HEK293T (cell line): ENCODE measurements at places on chromosomes 11 and 22.

DNA sequence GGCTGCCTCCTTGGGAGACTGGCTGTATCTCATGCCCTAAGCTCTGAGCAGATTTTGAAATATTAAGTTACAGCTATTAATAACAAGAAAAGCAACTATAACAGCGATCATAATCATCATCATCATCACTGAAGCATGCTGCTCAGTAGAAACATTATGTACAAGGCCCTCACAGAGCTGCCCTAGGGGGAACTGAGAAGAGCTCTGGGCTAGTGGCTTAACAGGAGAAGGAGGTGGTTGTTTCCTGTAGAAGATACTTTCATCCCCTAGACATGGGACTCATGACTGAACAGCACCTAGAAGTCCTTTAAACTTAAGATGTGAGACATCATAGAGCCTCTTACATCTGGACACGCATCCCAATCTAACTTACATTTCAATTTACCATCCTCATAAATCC is 332.8 kb upstream of the PLET1 start:
- no peak for DNase-seq

DNA sequence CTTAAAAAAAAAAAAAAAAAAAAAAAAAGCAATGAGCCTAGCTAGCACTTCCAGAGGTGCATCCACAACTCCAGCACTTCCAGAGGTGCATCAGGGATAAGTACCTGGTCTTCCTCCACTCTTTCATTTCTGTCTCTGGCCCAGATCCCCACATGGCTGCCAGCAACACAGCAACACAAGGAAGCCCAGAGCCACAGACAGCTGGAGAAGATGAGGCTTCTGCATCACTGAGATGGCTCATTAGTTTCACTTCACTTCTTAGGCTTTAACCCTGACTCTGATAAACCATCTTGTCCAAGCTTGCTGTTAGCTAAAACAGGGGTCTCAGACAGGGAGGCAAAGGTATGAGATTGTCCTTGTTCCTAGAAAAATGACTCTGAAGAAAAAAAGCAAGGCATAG is 35.6 kb downstream of the PC start:
- DNase-seq, result no peak

GRCh38 chr11:85746670-85747069 is 60.7 kb upstream of the CCDC89 start:
- DNase-seq, result no peak

DNA sequence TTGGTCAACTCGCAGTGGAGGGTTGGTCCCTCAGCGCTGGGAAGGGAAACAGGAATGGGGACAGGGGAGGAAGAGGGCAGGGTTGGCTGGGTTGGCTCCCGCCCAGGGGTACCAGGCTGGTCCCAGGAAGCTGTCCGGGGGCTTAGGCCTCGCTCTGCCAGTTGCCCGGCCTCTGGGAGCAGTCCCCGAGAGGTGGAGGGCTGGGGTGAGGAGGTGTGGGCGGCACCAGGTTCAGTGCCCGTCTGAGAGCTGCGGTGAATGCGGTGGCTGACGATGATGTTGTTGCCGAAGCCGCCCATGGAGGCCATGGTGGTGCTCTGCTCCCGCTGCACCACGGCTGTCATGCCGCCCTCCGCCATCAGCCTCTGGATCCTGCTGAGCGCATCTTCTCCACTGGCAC is 6.0 kb upstream of the CHRM4 start:
- no peak for DNase-seq

DNA sequence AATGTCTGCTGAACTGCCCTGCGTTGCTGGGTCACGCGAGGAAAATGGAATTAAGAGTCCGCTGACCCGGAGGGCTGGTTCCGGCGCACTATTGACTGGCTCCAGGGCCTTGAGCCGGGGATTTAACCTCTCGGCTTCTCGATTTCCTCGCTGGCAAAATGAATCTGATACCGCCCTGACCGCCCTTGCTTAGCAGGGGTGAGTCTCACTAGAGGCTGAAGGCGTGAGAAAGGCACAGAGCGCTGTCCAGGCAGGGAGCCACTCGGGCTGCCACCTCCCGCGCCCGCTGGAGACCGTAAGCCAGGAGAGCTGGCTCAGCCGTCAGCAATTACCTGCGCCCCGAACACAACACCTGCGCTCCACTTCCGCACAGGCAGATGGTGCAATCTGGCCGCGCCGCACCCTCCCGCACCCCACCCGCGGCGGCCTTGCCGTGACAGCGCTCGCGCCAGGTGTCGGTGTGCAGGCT is 65.6 kb downstream of the BUD13 start:
- no peak for DNase-seq

- DNase-seq, result peak; percentile 52
Measured at GRCh38 chr11:12724301-12725054, 50.3 kb downstream of the TEAD1 start.

DNA sequence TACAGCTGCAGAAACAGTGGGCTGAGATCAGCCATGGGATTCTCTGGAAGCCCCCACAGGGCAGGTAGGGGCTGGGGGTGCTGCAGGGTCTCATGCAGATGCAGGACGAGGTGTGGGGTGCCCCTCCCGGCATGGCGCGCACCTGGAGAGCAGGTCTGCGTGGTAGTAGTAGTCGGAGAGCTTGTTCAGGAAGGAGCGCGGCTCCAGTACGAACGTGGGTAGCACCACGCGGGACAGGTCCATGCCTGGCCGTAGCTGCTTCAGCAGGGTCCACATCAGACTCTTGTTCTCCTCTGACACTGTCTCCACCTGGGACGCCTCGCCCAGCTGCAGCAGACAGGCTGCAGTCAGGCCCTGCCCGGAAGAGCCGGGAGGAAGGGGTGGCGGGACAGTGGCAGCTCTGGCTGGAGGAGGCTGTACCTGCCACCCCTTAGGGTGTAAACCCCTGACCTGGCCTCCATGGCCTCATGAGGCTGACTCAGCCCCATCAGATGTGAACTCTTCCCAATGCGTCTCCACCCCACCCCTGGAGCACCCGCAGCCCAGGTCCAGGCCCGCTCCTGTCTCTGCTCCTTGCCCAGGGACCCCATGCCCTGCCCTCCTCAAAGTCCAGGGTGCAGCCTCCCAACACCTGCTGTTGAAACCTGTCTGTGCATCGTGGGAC is 47.0 kb upstream of the CARS1 start:
- DNase-seq, result no peak

GRCh38 chr22:25908212-25908611 is 166.2 kb downstream of the MYO18B start:
- DNase-seq, result no peak

DNA sequence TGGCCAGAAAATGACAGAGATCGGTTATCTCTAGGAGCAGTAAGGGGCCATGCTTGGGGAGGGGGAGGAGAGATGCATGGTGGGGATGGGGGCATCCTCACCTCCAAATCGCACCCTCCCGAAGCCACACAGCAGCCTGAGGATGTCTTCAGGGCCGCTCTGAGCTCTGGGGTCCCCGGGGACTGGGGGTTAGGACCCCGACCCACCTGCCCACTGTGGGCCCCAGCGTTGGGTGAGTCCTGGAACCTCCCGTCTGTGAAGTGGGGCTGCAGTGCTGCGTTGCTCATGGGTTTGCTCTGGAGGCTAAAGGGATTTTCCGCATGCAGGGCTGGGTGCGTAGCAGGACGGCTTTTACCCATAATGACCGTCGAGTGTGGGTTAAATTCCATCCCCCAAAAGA is 1046.3 kb downstream of the BRD1 start:
- no peak for DNase-seq

GRCh38 chr11:93080146-93080759 is 110.8 kb downstream of the MTNR1B start:
- no peak for DNase-seq

DNA sequence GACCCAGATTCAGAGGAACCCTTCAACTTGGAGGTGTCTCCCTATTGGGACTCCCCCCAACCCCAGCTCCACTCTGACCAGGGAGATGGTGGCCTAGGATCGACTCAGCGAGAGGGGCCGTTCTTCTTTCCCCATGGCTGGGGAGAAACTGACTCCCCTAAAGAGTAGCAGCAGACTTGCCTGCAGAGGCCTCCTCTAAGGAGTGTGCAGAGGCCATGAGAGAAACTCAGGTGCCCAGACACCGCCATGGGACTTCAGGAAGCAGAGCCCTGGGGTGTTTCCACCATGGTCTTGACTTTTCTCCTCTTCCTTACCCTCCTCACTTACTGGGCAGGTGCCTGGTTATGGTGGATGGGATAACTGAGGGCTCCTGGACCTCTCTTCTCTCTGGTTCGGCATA is 2.6 kb upstream of the TOP3B start:
- DNase-seq, result no peak

DNA sequence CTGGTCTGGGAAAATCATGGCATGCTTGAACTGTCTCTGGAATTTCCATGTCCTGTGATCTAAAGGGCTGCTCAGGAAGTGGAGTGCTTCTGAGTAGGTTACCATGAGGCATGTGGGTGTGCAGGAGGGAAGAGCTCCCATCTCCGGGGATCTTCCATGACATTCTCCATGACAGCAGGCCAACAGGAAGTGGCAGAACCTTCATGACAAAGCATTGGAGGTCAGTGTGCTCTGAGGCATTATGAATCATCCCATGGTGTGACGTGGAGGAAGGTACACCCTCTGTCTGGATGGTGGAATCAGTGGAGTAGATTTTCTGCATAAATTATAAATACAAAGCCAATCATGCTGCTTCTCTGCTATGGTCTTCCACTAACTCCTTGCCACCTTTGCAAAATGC is 139.6 kb upstream of the E2F8 start:
- DNase-seq, result no peak

- no peak for DNase-seq
Measured at GRCh38 chr22:17672417-17672991, 33.9 kb downstream of the BCL2L13 start.

DNA sequence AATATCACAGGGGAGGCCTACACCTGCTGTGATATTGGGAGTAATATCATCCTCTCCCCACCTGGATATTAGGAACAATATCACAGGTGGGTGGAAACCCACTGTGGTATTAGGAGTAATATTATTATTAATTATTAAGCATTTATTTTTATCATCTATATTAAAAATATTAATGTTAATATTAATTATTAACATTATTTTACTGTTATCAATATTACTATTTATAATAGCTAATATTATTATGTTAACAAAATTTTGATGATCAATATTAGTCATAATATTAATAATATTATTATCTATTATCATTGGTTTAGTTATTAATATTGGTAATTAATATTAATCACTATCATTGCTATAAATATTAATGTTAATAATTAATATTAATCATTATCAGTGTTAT is 161.1 kb upstream of the API5 start:
- DNase-seq, result no peak

GRCh38 chr11:45961751-45962240 is 39.3 kb downstream of the LARGE2 start:
- DNase-seq, result no peak

DNA sequence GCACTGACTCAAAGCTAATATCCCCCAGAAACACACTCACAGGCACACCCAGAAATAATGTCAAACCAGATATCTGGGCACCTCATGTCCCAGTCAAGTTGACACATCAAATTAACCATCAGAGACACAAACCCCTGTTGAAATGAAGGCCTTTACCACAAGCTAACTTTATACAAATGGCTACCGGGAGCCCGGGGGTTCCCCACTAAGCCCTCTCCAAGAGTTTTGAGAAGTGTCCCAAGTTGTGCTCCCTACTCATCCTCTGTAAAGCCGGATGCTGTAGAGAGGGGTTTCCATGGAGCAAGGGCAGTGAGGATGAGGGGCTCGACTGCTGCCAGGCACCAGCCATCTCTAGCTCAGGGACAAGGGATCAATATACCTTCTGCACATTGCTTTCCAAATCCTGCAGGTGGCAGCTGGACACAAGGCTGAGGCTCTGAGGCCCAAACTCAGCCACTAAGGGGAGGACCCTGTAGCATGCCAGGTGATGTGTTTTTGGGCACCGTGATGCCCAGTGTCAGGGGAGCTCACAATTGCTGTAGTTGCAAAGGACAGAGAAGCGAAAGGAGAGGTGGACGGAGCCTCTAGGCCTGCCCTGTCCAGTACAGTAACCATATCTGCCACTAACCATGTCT is 145.7 kb downstream of the TTC17 start:
- peak; percentile 43 for DNase-seq

DNA sequence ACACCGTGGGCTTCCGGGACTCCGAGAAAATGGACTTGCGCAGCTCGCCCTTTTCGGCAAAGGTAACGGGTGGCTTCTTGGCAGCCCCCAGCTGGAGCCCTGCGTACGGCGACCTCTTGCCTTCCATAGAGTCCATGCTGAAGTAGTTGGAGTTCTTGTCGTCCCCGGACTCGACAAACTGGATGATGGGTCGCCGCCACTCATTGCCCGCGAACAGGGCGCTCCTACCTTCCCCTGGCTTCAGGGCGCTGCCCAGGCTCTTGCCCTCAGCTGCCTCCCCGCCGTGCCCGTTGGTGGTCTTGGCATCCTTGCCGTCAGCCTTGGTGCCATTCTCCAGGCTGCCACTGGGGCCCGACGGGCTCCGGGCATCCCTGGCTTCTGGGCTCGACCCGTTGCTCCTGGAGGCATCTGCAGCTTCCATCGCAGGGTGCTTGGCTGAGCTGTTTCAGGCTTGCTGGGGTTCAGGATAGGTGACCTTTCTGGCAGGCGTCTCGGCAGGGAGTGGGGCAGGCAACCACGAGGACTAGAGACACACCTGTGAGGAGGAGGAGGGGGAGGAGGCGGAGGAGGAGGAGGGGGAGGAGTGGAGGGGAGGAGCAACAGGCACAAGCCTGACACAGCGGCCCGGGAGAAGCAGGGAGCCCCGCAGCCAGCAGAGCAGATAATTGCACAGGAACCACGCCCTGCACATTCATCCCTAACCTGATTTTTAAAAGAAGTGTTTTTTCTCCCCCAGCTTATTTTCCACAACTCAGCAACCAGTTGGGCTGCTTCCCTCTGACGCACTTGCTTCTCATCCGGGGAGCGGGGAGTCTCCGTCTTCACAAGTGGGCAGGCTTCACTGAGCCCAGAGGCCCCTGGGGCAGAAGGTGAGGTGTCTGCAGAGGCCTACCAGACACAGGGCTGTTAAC is at the start of gene TRIM29:
TRIM29 (minus strand) TSS at position 503 of the 911 bp plus-strand sequence; CDS start at position 421, 82 bp downstream.
- no peak for DNase-seq

- DNase-seq, result no peak
Measured at GRCh38 chr22:24054356-24054755, 43.3 kb downstream of the CABIN1 start.

DNA sequence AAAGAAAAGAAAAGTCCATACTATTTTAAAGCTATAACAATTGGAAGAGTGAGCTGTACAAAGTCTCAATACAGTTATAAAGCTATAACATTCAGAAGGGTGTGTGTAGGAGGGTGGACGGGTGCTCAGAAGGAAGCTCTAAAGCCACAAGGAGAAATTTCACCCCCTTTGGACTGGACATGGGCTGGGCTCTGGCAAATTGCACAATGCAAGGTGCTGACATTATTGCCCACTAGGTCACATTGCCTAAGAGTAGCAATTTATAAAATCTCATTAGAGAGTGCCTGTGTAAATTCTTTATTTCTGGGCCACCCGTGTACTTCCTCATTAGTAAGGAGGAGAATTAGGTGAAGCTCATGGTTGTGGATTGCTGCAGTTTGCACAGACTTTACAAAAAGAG is 5.7 kb upstream of the APOBEC3A start:
- no peak for DNase-seq

GRCh38 chr11:60955571-60955970 is 3.6 kb upstream of the SLC15A3 start:
- DNase-seq, result no peak
